Progenitor cell of endocrine pancreas (in vitro differentiated cells): ENCODE measurements at places on chromosomes 5 and 9. TPM values are rescaled to one million over a fixed set of nuclear protein-coding genes. Genes with fewer than 3 reads are reported as not detected.

DNA sequence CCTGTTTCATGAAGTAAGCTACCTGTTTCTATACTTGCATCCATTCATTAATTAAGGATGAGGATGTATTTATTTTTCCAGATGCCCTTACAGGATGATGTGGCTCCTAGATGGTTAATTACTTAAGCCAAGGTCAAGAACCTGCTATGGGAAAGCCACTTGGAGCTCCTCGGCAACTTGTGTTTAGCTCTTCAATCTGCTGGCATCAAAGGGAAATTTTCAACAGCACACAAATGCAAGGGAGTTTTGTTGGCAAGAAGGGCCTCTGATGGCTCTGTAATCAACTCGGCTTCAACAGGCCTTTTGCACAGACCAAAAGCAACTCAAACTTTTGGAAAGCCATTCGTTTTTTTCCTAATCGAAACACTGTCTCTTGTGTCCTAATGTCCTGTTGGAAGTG lies 125.3 kb downstream of the EFNA5 start:
- no peak for DNase-seq

The SPATA6L gene
- total RNA-seq = 7.1 and 7.8 TPM in 2 replicates

DNA sequence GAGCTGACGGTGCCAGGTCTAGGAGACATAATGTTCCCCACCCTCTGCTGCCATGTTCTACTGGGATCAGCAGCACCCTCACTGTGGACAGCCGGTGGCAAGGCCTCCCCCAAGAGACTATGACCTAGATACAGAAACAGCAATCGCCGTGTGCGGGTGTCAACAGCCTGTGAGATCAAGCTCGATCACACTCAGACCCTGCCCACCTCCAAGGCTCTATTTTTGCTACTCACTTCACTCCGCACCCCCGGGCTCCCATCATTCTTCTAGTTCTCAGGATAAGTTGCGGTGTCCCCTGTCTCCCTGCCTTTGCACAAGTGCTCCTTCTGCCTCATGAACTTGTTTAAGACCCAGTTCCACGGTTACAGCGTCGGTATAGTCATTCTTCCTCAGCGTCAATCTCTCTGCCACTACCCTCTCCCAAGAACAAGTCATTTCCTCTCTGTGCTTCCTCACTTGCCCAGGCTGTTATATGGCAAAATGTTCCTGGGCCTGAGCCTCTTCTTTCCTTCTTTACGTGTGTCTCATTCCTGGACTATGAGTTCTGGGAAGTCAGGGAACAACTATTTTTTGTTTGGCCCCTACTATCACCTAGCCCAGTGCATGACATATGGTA lies 5.4 kb upstream of the DOCK8 start:
- no peak for DNase-seq

The PARP8 gene
- total RNA-seq = 24.1 and 26.7 TPM in 2 replicates

The HMGXB3 gene
- 39.9 and 42.3 TPM in 2 replicates for total RNA-seq

- DNase-seq = no peak
These were observed 6.2 kb downstream of the KCNV2 start for GRCh38 chr9:2723376-2724065.

The SIT1 gene
- total RNA-seq = not detected in 2 replicates

DNA sequence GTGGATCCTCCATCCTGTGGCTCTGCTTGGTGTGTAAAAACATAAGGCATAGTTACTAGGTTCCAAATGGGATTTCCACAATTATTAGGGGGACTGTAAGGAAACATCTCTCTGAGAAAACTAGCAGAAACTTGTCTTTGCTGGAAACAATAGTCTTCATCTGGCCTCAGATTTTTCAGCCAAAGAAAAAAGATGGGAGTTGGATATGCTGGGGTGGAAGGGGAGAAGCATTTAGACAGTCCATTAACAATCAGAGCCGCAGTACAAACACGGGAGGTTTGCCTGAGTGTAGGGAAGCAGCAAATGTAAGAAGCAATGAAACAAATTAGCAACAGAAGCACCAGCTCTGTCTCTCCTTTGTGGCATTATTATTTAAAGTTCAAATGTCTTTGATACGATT lies 402.7 kb upstream of the ZNF608 start:
- DNase-seq = no peak

The BSPRY gene
- 18.8 and 19.7 TPM in 2 replicates for total RNA-seq

The MZB1 gene
- 0.24 and 0.80 TPM in 2 replicates for total RNA-seq

The SLC25A2 gene
- 1.1 and 1.2 TPM in 2 replicates for total RNA-seq

- DNase-seq = no peak
These were observed 10.6 kb downstream of the CDH12 start for GRCh38 chr5:22842574-22842973.

DNA sequence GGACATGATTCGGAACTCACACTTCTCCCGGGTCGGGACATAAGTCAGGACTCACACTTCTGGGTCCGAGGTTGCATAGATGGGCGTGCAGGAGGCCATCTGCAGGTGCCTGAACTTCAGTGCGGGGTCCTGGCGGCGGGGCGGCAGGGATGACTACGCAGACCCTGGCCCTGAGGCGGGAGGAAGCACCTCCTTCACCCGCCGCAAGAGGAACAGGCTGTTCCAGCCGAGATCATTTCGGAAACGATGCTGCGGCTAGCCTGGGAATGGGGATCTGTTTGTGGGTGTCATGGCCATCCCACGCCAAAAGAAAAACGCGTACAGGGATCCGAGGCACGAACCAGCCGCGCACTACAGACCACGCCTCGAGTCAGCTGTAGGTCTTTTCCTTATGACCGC lies 196.6 kb downstream of the TTLL11 start:
- DNase-seq = no peak
